ENCODE measurements at places on chromosomes 1 and 21. TPM values are rescaled to one million over a fixed set of nuclear protein-coding genes. Genes with fewer than 3 reads are reported as not detected.

DNA sequence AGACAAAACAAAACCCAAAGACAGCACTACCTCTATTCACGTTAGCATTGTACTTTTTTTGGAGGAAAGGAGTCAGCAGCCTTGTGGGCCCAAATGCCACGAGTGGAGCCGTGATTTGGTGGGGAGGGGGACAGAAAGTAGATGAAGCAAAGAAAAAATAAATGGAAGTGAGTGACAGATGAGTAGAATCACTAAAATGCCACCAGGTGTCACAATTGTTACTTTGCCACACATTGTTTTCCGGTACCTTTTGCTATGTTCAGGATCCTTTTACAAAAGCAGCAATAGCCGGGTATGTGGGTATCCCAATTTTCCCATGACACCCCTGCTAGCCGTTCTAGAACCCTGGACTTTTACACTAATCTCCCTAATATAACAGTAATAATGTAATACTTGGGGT lies 85.0 kb upstream of the AK4 start:
- DNase-seq = no peak

GRCh38 chr1:33147997-33148314 lies 33.9 kb downstream of the TRIM62 start:
- DNase-seq = no peak

DNA sequence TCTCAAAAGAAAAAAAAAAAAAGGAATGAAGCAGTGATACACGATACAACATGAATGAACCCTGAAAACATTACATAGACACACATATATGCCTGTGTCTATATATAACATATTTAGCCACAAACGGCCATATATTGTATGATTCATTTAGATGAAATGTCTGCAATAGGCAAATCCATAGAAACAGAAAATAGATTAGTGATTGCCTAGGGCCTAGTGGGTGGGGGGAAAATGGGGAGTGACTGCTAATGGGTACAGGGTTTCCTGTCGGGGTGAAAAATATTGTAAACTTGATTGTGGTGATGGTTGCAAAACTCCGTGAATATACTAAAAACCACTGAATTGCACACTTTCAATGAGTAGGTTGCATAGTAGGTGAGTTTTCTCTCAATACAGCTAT lies 6.0 kb upstream of the H6PD start:
- no peak for DNase-seq

GRCh38 chr1:157407917-157408525 lies 144.3 kb downstream of the FCRL5 start:
- DNase-seq = no peak

DNA sequence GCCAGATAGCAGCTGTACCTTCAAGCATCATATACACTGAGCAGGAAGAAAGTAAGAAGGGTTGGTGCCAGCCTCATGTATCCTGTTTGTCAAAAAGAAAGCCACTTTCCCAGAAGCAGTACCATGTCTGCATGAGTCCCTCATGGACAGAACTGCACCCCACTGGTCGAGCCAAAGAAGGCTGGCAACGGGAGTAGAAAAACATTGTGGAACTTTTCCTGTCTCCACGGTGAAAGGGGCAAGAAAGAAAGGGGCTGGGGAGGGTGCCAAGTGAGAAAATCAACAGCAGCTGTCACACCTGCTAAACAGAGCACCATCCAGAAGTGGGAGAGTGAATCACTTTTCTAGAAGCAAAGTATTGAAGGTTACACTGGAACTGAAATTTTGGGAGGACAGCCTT lies 621.7 kb downstream of the LMO4 start:
- DNase-seq = no peak

ADAMTS5 gene
- 34.5 TPM for total RNA-seq

- no peak for DNase-seq
Measured at GRCh38 chr1:3190256-3191041, 121.4 kb downstream of the PRDM16 start.

- no peak for DNase-seq
Measured at GRCh38 chr1:174786760-174787159, 213.0 kb upstream of the CACYBP start.

DNA sequence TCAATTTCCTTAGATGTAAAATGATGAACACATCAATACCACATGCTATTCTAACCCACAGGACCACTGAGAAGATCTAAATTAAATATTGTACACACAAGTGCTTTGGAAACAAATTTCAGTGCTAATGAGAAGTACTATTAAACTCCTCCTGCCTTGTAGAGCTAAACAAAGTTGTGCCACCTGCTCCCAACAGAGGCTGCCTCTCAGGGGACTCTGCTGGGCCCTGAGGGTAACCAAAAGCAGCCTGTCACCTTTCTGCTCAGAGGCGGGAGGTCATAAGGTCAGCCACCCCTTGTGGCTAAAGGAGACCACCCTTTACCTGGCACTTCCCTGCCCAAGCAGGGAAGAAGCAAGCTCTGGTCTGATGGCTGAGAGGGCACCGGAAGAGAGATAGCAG lies 6.3 kb downstream of the SLC9A1 start:
- no peak for DNase-seq

DNA sequence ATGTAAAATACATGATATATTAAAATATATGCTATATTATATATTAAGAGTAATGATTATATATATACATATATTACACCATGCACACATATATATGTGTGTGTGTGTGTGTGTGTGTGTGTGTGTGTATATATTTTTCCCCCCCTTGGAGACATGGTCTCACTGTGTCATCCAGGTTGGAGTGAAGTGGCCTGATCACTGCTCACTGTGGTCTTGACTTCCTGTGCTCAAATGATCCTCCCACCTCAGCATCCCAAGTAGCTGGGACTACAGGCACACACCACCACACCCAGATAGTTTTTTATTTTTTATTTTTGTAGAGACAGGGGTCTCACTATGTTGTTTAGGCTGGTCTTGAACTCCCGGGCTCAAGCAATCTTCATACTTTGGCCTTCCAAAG lies 54.4 kb upstream of the RBM34 start:
- DNase-seq = no peak

- no peak for DNase-seq
Measured at GRCh38 chr1:41537251-41537650, 52.8 kb upstream of the EDN2 start.

DNA sequence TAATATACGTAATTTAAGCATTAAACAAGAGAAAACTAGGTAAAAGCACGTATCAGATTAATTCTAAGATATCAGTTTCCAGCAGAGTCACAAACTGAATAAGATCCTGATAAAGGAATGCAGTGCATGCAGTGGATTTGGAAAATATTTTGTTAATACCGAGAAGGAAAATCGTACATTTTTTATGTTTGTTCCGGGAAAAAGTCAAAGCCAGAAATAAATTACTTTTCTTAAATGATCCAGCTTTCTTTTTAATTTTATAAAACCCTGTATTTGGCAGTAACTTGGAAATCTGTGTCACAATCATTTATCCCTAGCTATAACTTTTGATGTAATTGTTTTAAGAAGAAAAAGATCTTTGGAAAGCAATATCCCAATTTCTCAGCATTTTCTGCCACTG lies 955 bp downstream of the PALMD start:
- no peak for DNase-seq

GRCh38 chr1:165287329-165287728 lies 69.2 kb downstream of the LMX1A start:
- DNase-seq = no peak

- DNase-seq = no peak
Measured at GRCh38 chr1:1399872-1400575, 889 bp upstream of the CCNL2 start.

TRIM45 gene
- total RNA-seq = 1.4 TPM

GRCh38 chr1:19229828-19230325 lies 19.8 kb upstream of the UBR4 start:
- DNase-seq = no peak

SPRR1A gene
- not detected for total RNA-seq

GRCh38 chr1:216499581-216500272 lies 76.5 kb upstream of the USH2A start:
- DNase-seq = no peak

- DNase-seq = no peak
Measured at GRCh38 chr1:42370876-42371549, 9.6 kb upstream of the RIMKLA start.

GRCh38 chr1:245679821-245680780 lies 525.3 kb downstream of the KIF26B start:
- DNase-seq = no peak

LCE3D gene
- not detected for total RNA-seq

Measured in esophagus muscularis mucosa (tissue), 4 donors.